ENCODE measurements at places on chromosomes 5 and 9. TPM values are rescaled to one million over a fixed set of nuclear protein-coding genes. Genes with fewer than 3 reads are reported as not detected.

DNA sequence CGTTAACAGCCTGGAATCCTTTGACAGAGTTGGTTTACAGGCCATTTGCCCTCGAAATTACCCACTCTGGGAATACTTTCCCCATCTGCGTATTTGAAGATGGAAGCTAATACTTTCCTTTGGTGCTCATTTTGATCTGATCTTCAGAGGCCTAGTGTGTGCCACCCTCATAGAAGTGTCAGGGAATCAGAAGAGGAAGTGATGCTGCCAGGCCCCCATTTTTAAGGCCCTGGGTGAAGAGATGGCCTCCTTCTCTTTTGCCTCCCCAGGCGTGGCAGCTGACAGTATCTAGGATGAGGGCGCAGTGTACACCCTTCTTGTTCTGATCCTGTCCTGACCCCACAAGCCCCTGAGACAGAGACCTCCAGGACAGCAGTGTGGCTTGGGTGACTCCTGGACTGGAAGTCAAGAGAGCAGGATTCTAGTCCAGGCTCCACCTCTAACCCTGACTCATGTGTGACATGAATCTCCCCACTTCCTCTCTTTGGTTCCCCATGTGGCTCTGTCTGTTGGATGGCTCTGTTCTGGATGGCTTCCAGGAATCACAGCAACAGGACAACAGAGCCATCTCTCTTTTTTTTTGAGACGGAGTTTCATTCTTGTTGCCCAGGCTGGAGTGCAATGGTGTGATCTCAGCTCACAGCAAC lies 27.8 kb downstream of the CSF1R start:
- DNase-seq: no peak

The HMMR gene
- 44.4 TPM for total RNA-seq

GRCh38 chr9:98530806-98531386 lies 177.8 kb downstream of the GABBR2 start:
- DNase-seq: no peak

- no peak for DNase-seq
Measured at GRCh38 chr5:179308563-179309382, 36.5 kb downstream of the ADAMTS2 start.

DNA sequence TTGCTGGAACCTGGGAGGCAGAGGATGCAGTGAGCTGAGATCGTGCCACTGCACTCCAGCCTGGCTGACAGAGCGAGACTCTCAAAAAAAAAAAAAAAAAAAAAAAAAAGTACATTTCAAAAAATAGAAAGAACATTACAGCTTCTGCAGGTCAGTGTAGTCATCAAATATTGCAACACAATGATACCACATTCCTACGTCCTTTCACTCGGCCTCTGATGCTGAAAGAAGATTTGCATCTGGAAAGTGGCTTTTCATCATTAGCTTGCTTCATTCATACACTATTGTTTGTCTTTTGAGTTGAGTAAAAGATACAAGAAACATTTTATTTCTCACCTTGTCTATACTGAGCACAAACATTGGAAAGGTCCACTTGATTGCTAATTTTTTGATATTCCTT lies 59.6 kb upstream of the CPLANE1 start:
- DNase-seq: no peak
